Retina (tissue), 1 donor: ENCODE measurements at places on chromosomes 7 and 10.

DNA sequence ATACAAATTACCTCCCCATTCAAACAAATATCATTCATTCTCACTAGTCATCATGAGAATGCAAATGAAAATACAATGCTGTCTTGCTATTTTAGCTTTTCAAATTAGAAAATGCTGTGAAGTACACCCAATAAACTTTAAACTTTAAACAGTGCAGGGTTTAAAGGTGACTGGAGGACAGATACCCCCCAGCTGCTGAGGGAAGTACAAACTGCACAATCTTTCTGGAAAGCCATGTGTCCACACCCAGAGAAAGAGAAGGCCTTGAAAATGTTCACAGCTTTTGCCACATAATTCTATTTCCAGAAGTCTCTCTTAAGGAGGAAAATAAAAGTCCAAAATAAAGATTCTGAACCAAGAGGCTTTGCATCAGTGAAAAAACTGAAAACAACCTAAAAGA lies 56.5 kb downstream of the PIK3AP1 start:
- DNase-seq = no peak

GRCh38 chr7:27101957-27102580 lies 414 bp downstream of the HOXA2 start:
- DNase-seq = peak; percentile 75

- no peak for DNase-seq
Measured at GRCh38 chr10:33952692-33953360, 618.4 kb upstream of the NRP1 start.

DNA sequence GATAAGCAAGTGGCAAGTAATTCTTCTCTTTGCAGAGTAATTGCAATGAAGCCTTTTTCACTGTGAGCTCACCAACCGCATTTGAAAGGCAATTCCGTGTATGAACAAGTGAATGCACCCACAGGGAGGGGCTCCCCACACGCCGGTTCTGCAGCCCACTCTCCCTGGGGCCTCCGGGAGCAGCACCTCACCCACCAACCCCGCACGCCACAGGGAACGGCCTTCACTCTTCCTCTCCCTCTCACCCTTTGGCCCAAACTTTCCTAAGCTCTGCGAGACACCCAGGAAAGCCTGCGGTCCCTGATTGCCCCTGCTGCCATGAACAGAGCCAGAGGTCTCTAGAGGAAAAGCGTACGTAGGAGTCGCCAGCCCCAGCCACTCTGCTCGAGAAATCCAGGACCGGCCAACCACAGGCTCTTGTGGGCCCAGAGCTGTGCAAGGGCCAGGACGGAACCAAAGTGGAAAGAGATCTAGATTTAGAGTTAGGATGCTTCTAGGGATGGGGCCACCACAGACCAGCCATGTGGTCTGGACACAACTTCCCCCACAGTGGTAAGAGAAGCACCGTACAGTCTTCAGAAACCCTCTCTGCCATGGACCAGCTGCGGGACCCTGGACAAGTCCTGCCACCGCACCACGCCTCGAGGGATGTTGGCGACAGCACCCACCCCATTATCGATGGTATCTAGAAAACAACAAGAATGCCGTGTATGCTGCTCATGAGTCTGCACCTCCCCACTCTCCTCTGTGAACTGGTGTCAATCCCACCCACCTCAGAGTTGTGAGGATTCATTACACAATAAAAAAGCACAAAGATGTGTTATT lies 3.6 kb downstream of the WDR86 start:
- DNase-seq = no peak

DNA sequence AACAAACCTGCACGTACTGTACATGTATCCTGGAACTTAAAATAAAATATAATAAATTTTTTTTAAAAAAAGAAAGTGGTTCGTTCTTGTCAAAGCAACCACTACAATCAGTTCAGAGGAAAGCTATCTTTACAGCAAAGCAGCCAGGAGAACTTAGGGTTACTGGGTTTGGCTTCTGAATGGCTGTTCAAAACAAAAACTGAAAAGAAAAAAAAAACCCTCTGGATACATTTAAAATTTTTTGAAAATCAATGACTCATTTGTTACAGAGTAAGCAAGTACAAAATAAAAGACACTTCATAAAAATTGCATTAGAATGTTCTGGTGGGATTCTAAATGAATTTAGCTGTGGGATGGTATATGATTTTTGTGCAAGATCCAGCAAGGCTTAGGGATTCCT lies 28.6 kb upstream of the ADD3 start:
- DNase-seq = no peak

- no peak for DNase-seq
Measured at GRCh38 chr10:129027906-129028305, 439.1 kb upstream of the MGMT start.

DNA sequence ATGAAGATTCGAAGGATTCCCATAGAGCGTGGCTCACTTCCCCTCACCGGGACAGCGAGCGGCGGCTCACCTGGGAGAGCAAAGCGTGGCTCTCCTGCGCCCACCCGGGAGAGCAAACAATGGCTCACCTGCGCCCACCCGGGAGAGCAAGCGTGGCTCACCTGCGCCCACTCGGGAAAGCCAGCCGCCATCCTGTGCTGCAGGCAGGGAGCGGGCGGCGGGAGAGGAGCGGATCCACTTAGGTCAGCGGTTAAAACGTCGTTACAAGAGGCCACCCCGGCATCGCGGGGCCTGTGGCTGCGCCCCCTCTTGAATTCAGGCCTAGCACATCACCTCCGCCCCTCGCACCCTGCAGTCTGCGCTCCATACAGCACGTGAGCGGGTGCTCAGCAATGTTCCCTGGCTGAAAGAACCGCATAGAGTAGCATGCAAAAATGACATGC lies 461 bp upstream of the FIGNL1 start:
- DNase-seq = no peak
